ENCODE measurements at places on chromosomes 5 and 9.

- peak; percentile 5 for DNase-seq
Observed at GRCh38 chr9:20065046-20065445, 276.2 kb upstream of the SLC24A2 start.

GRCh38 chr9:134325096-134325812 lies 1.0 kb upstream of the RXRA start:
- peak; percentile 69 for DNase-seq

DNA sequence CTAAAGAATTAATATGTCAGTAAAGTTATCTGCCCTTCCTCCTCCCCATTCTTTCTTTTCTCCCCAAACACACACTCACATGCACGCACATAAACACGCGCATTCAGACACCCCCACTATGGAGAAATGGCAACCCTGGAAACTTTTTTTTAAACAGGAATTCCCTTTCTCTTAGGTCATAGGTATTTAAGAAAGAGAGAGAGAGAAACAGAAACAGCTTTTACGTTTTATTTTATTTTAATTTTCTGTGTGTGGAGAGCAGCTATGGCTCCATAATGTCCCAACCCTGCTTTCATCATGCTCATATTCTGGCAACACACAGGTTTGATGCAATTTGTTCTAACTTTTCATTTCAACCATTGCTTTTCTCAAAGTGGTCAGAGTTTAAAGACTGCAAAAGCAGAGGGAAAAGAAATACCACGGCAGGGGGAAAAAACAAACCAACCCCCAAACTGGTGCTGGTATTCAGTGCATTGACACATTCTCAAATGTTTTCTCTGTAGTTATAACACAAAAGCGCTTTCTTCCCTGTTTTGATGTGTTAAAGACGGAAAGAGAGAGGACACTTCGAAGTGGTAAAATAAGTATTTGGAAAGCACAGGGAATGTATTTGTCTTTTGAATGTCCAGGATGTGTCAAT lies 126.0 kb upstream of the TMEM161B start:
- no peak for DNase-seq

DNA sequence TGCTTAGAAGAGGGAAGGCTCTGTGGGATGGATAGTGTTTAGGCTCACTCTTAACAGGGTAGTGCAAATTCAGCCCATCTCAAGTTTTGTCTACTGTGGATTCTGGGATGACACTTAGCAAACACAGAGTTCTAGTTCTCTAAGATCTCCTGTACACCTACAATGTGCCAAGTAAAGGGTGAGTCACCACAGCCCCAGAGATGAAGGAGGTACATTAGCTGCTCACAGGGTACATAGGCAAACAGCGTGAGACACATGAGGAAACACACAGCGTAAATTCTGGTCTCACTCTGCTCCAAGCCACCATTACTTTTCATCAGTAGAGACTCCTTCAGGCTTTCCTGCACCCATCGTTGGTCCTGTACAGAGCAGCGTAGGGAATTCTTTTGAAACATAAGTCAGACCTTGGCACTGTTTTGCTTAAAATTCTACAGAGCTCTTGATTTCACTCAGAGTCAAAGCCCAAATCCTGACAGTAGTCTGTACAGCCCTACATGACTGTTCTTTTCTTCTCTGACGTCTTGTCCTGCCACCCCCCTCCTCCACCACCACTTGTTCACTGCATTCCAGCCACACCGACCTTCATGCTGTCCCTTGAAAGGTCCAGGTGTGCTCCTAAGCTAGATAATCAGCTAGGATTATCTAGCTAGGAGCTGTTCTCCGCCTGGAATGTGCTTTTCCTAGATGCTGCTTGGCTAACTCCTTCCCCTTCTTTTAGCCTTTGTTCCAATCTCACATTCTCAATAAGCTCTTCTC lies 8.7 kb downstream of the ASTN2 start:
- DNase-seq: no peak

GRCh38 chr9:137021979-137022661 lies 5.9 kb downstream of the ABCA2 start:
- DNase-seq: peak; percentile 77

GRCh38 chr5:9549941-9550340 lies 4.1 kb upstream of the SEMA5A start:
- DNase-seq: no peak

GRCh38 chr5:133222521-133222920 lies 170.7 kb downstream of the HSPA4 start:
- no peak for DNase-seq

DNA sequence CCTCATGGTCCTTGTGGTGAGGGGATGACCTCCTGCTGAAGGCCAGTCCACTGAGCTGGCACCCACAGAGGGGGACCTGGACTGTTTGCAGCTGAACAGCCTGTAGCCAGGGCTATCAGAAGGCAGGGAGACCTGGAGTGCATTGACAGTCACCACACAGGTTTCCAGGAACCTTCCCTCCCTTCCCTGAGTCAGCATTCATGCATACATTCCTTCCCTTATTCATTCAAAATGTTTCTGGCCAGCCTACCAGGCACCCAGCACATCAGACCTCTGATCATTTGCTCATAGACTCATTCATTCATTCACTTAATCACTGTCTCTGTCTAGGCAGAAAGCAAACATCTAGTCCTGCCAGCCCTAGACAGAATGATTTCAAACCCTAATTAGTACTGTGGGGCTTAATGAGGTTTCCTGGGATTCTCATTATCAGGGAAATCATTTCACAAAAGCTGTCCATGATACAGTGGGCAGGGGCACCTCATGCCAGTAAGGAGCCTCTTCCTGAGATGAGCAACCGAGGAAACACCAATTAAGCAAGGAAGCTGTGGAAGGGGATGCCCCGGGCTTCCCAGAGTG lies 110.1 kb upstream of the PPP1R26 start:
- DNase-seq: no peak

DNA sequence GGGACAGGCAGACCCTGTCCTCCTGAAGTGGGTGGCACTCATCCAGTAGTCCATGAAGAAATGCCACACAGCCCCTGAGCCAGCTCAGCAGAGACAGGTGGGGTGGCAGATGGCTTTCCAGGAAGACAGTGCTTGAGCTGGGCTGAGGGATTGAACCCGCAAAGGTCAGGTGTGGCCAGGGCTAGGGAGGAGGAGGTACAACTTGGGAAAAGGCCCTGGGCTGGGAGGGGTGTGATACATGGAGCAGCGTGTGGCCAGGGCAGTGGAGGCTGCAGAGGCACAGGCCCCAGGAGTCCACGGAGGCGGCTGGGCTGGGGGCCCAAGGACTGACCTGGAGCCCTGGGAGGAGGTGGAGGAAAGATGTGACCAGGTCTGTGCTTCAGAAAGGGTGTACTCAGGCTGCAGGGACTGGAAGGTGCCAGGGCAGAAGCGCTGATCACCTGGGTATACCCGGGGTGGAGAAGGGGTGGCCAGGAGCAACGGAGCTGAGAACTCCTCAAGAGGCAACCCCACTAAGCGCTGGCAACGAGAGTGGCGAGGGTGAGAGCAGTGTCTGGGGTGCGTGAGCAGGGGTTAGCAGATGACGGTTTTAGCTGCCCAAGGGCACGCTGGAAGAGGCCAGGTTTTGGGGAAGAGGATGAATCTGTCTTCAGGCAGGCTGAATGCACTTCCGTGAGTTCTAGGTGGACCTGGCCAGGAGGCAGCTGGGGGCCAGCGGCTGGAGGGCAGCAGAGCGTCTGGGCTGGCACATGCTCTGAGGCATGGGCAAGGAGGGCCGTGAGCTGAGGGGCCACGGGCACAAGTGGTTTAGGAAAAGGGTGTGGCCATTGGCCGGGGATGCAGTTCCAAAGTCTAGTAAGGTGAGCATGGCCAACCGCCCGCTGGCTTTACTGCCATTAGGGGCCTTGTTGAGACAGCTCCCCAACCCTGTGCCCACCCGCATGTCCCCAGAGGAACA lies 3.9 kb upstream of the RABL6 start:
- no peak for DNase-seq

DNA sequence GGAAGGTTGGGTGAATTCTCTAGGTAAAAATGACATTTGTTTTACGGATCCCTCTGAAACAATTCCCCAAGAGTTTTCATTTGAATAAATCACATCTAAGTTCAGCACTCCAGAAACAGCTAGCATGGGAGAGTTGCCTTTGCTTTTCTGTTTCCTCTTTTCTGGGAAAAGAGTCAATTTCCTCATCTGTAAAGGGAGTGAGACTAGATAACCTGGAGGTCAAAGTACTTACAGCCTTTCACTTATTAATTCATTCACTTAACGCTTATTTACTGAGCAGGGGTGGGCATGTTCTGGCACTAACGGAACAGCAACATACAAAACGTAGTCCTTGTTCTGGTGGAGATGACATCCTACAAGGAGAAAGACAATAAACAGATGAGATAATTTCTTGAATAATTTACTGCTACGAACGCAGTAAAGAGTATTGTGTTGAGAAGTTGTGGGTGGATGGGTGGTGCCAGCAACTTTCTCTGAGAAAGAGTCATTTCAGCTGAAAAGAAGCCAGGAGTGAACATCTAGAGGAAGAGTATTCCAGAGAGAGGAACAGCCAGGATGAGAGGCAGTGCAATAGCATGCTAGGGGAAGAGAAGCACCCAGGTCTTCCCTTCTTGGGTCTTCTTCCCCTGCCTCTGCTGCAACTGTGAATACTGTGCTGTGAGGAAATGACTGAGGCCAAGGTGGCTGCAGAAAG lies 335.6 kb downstream of the ZSWIM6 start:
- DNase-seq: no peak

- DNase-seq: no peak
Observed at GRCh38 chr5:37490931-37491330, 111.8 kb downstream of the WDR70 start.

DNA sequence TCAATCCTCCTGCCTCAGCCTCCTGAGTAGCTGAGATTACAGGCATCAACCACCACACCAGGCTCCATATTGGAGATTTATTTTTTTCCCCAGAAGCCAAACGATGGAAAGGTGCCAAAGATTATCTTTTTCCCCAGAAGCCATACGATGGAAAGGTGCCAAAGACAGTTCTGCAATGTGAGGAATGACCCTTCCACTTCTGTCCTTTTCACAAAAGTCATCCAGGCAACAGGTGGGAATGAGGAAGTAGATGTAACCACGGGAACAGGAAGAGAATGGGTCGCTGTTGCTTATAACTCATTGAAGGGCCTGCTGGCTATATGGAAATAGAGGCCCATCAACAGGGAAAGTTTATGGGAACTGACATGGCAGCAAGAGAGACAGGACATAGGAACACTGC lies 233.7 kb upstream of the MSX2 start:
- no peak for DNase-seq

DNA sequence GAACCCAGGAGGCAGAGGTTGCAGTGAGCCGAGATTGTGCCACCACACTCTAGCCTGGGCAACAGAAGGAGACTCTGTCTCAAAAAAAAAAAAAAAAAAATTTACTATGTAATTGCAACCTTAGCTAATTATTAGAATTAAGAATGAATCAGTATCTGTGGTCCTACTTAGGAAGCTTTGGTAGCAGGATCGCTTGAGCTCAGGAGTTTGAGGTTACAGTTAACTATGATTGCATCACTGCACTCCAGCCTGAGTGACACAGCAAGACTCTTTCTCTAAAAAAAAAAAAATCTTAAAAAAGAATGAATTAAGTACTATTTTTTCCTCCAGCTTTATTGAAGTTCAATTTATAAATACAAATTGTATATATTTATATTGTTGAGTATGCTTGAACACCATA lies 16.7 kb downstream of the NDUFAF2 start:
- DNase-seq: no peak

DNA sequence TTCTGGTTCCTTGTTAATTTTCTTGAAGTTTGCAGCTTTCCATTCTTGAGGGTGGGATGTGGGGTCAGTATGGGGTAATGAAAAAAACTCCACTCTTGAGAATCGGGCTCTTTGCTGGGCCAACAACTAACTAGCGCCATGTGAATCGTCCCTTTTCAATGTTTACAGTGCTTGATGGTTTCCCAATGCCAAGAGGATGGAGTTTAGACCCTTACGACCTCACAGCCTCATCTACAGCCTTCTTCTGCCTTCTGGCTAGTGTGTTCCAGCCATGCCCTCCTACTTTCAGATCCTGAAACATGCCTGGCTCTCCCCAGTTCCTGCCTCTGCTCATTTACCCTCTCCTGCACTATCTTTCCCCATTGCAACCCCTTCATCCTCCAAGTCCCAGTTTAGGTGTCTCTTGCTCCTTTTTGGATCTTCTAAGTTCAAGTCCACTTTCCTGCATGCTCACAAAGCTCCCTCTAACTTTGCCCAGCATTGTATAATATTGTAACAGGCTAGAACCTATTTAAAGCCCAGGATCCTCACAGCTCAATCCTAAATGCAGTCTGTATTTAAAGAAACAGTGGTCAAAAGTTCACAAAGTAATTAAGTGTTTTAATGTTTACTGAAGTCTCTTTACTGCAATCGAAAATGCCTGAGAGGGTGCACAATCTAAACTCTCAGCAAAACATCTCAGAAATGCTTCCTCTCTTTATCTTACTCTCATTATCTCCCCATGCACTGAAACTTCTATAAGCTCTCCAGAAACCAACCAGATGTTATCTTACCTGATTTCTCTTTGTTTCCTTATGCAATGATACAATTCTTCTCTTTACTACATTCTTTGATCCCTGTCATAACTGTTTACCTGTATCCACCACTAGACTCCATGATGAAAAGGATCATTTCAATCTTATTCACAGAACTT lies 20.6 kb upstream of the CAST start:
- no peak for DNase-seq

DNA sequence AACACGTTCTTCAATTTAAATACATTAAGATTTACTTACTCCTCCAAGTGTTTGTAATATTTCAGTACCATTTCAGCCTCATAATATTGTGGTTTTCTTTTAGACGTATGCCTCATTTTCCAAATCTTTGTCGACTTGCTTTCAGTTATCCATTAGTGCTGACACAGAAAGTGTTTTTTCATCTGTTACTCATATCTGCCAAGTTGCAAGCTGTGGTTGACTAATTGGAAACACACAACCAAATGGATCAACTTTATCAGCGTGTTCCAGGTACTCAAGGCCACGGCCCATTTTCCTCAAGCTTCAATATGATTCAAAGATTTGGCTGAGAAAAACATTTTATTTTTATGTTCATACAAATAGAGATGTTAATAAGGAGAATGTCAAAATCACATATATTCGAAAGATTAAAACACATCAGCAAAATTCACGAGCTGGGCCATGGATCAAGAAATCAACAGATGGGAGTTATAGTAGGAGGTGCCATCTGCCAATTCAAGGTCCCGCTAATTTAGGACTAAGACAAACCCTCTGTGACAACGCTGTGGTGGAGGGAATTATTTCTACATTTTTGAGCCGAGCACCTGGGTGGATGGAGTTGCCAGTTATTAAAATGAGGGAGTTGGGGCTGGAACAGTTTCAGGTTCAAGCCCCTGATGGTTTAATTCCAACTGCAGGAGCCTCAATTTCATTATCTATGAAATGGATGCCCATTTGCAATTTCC lies 27.2 kb upstream of the CCNJL start:
- no peak for DNase-seq

GRCh38 chr5:130514984-130515690 lies 610.9 kb downstream of the CHSY3 start:
- DNase-seq: no peak

Data from B cell (primary cell).